Activated CD8-positive, alpha-beta T cell treated with anti-CD3 and anti-CD28 coated beads for 36 hours (primary cell): ENCODE measurements at places on chromosomes 4 and X. TPM values are rescaled to one million over a fixed set of nuclear protein-coding genes. Genes with fewer than 3 reads are reported as not detected.

The SCRG1 gene
- total RNA-seq, result not detected

The BGN gene
- not detected for total RNA-seq

The EMCN gene
- total RNA-seq, result not detected

The CPE gene
- total RNA-seq, result not detected
